ENCODE measurements at places on chromosomes 6 and 20.

- no peak for DNase-seq
Measured at GRCh38 chr20:18284805-18285533, 3.4 kb upstream of the ZNF133 start.

GRCh38 chr6:1538810-1539478 is 70.8 kb upstream of the FOXC1 start:
- no peak for DNase-seq

- DNase-seq: no peak
Measured at GRCh38 chr6:48476257-48476656, 365.3 kb upstream of the PTCHD4 start.

- no peak for DNase-seq
Measured at GRCh38 chr6:164377348-164377918, 932.0 kb downstream of the C6orf118 start.

GRCh38 chr6:15439410-15440025 is 193.6 kb downstream of the JARID2 start:
- DNase-seq: no peak

GRCh38 chr6:62672989-62673388 is 387.0 kb upstream of the KHDRBS2 start:
- DNase-seq: no peak

DNA sequence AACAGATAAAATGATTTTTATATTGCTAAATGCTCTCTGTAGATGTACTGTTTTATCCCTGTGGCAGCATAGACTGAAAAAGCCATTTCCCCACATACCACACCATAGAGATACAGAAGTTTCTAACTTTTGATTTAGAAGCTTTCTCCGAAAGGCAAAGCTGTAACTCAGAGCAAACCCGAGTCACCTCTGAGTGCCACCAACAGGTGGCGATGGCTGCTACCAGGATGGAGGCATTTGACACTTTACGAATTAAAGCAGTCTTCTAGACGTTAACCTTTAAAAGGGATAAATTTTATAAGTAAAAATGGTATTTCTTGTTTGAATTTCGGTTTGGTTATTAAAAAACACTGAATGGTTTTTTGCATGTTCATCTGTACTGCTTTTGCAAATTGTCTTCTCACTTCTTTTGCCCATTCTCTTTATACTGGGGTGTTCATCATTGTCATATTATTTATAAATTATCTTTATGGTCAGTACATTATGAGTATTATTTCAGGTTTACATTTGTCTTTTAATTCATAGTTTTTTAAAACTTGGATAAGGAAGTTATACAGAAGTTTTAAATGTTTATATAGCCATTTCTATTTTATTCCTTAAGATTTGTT is 201.0 kb upstream of the CEP162 start:
- DNase-seq: no peak

- DNase-seq: no peak
Measured at GRCh38 chr20:12276011-12276673, 358.4 kb downstream of the BTBD3 start.

DNA sequence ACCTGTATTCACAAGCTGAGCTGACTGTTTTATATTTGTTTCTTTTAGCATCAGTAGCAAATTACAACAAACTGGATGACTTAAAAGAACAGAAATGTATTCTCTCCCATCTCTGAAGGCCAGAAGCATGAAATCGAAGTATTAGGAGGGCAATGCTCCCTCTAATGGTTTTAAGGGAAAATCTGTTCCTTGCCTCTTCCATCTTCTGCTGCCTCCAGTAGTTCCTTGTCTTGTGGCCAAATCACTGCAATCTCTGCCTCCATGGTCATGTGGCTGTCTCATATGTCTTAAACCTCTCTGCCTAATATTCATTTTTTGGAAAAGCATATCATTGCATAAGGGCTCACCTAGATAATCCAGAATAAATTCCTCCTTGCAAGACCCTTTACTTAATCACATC is 25.2 kb upstream of the ASCC3 start:
- DNase-seq: no peak

DNA sequence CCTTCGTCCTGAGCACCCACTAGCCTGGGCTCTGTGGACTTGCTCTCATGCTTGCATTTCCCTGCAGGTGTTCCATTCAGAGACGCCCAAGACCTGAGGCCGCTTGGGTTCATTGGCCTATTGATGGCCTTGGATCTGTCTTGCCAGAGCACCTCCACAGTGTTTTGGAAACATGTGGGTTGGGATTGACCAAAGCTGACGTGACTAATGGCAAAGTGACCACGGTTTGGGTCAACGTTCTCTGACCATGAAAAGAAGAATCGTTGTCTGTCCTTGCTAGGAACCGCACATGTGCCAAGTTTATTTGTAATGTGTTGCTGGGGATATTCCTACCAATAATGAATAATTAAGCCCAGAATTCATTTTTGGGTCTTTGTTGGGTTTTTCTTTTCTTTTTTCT is 29.8 kb upstream of the BMP6 start:
- DNase-seq: no peak

DNA sequence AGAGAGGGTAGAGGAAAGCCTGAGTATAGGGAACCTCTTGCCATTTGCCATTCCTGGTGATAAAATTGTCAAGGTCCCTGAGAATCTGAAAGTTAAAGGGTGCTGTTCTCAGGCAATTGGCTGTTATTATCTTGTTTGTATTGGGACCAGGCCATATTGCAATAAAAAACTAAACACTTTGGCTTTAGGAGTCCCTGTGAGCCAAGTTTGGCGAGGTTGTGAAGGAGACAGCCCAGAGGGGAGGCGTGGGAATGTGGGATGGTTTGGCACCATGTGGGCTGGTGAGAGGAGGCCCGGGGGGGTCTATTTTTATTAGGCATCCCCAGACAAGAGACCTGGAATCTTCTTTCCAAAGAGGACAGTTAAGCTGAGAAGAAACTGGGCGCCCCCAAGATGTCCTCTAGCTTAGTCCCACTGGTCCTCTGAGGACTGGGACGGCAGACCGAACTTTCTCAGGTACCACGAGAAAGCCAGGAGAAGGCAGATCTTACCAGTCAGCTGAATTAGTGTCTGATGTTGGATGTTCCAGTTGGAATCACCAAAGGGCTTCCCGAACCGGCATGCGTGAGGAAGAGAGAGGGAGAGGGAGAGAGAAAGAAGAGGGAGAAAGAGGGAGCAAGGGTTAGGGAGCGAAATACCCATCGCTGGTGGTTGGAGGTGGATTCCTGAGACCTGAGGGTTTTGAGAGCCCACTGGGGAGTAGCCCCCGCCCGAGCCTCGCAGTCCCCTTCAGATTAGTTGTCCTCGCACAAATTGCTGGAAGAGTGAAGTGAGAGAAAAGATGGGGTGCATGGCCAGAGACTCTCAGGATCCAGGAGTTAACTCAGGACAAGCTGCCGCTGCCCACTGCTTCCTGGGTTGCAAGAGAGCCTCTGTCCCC is 24.4 kb downstream of the DYNLT1 start:
- DNase-seq: no peak

DNA sequence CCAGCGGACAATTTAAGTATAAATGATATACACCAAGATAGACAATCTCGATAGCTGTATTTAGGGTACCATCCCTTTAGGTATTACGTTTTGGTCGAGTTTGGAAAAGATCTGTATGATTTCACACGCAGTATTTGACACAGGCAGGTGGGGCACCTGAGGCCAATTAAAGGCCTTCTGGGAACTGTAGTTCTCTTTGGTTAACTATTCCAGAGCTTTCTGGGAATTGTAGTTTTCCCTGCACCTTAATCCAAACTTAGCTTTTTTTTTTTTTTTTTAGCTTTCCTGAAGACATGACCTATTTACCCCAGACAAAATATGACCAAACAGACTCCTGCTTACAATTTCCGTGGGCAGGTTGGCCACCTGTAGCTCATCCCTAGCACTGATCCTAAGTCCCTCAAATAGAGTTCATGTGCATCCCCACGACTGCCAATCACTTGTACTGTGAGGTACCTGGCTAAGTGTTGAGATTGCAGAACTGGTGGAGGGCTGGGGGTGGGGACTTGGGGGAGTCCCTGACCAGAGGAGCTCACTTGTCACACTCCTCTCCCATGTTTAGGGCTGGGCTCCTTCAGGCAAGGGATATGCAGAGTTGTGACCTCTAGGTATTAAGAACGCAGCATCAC is 999 bp upstream of the EHMT2 start:
- DNase-seq: peak; percentile 64

GRCh38 chr6:68054756-68055155 is 580.3 kb upstream of the ADGRB3 start:
- no peak for DNase-seq

GRCh38 chr20:32449057-32449889 is 91.1 kb downstream of the ASXL1 start:
- DNase-seq: no peak

DNA sequence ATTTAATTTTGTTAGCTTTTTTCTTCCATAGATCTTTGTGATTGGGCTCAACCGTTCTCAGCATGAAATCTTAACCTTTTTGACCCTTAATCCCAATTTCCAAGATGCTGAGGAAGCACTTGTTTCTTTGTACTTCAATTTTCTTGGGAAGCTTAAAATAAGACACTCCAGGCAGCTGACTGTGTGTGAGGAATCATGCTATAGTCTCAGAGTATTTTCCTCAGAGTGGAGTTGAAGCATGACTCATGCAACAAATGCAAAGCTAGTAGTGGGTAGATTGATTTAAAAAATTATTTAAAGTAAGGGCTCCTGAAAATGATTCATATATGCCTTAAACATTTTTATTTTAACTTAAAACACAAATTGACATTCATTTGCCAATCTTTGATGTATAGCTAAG is 168.7 kb downstream of the BTBD3 start:
- no peak for DNase-seq

DNA sequence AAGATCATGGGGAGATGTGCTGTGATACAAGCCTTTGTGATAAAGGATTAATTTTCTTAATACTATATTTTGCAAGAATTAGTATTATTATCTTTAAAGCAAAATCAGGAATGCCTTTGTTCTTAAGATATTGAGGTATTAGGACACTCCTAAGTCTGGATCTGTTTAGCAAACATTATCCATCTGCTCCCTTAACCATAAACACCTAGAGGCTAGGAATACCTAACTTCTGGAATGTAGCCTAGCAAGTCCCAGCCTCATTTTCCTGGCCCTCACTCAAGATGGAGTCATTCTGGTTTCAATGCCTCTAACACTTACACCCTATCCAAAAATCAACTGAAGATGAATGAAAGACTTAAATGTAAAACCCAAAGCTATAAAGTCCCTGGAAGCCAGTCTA is 106.3 kb upstream of the GJE1 start:
- no peak for DNase-seq

DNA sequence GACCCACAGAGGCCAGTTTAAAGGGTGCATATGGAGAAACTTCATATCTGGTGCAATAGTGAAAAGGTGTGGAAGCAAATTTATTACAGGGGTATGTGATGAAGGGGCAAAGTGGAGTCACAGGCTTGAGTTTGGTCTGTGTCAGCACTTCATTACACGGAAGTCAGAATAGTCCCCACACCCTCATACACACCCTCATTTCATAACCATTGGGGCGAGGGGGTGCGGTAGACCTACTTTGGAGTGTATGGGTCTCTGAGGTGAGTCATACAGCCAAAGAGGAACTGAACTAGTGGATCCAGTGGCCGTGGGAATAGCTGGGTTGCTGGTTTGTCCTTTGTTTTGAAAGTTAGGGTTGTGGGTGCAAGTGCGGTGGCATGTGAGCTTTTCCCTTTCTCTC is 3.3 kb downstream of the TM9SF4 start:
- no peak for DNase-seq

DNA sequence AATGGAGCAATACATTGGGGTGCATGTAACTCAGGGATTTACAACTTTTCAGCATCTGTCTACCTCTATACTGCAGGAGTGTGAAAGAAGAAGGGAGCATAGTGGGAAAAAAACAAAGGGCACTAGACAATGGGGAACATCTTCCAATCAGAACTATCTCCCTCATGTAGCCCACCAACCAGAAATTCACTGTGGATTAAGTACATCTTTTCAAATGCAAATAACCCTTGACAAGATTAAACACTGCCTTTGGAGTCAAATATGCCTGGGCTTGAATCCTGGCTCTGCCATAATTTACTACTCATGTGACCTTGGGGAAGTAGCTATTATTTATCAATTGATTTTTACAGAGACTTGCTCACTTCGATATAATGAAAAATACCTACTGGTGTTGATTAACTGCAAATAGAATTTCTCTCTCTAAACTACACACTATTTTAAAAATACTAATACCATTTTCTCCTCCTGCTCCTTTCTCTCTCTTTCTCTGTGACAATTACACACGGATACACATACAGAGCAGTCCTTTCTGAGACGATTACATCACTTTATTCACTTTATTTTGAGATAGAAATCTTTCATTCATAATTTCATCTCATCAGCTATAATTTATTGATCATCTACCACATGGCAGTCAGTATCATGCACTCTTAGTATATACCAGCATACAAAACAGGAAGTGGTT is 783.7 kb downstream of the FRK start:
- DNase-seq: no peak

DNA sequence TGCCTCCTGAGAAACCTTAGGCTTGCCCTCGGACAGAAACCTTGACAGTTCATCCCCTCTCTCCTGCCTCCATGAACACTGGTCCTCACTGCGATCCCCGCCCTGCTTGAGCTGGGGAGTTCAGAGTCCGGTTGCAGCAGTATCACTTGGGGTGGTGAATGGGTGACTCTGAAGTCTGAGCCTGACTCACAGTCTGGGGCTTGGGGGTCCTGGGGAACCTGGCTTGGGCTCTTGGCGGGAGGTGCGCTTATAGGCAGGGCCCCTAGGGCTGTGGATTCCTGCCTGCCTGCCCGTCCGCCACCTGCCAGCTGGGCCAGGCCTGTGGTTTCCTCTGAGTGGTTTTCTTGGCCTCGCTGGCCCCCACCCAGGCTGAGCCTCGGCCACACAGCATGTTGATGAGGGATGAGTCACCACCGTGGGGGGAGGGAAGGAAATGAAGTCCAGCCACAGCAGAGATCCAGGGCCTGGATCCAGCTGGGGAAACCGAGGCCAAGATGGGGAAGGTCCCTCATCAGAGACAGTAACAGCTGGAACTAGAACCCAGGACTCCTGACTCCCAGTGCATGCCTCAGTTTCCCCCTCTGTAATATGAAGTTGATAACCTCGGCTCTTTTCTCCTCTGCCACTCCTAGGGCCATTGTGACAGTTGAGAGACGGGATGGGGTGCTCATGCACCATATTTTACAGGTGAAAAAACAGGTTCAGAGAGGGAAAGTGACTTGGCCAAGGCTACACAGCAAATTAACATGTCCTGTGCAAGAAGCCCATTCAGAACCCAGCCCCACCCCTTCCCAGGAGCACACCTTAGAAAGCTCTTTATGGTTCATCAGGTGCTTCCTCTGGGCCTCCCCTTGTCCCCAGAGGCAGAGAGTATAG is 9.2 kb downstream of the FOXS1 start:
- DNase-seq: no peak
